ENCODE measurements at places on chromosomes 4 and X. TPM values are rescaled to one million over a fixed set of nuclear protein-coding genes. Genes with fewer than 3 reads are reported as not detected.

TBC1D25 gene
- 8.1 TPM for total RNA-seq

CNKSR2 gene
- 0.24 TPM for total RNA-seq

FAM53A gene
- 1.5 TPM for total RNA-seq

LINC00632 gene
- total RNA-seq, result 12.1 TPM

EXOC1L gene
- not detected for total RNA-seq

DSPP gene
- not detected for total RNA-seq

RNF175 gene
- not detected for total RNA-seq

- no peak for DNase-seq
- H3K27me3 ChIP-seq, result no peaks in the 10 kb centered on the region
- H3K27ac ChIP-seq, result no peak overlapping the region
- no peak overlapping the region for H3K4me3 ChIP-seq
- no peaks in the 10 kb centered on the region for H3K4me1 ChIP-seq
These were observed 362.1 kb upstream of the ATOH1 start for GRCh38 chr4:93466446-93466845.

DNA sequence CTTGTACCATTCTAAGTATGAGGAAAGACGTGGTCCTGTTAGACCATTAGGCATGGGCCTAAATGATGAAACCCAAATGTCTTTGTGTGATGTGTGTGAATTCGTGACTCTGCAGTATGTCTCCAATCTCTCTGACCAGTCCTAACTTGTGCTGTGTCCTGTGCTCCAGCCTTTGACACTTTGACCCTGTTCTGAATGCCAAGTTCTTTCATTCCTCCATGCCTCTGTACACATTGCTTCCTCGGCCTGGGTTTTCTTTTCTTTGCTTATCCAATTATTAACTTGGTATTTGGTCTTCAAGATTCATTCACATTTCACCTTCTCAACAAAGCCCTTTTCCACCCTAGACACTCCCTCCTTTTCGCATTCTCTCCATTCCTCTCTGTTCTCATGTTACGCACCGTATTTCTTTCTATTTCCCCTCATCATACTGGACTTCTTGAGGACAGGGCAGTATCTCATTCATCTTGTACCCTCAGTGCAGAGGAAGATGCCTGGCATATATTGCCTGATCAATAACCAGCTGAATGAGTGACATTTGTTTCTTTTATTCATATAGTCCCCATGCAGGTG is 138.7 kb downstream of the F11 start:
- DNase-seq, result no peak
- H3K4me1 ChIP-seq, result peaks cover 4% of the 10 kb centered on the region
- H3K36me3 ChIP-seq, result no peaks in the 10 kb centered on the region
- no peak overlapping the region for H3K27ac ChIP-seq

DNA sequence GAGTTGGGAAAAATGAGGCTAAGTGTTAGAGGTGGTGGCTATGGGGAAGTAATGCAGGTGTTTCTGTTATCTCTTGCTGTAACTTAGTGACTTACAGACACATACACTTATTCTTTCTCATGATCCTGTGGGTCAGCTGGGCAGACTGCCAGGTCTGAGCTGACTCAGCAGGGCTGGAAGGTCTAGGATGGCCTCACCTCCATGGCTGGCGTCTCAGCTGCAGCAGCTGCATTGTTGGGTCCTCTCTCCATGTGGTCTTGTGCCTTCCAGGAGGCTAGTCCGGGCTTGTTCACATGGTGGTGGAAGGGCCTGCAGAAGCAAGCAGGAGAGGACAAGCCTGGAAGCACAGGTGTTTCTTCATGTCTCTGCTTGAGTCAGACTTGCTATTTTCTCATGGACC is 172.7 kb downstream of the NHS start:
- H3K4me3 ChIP-seq, result no peak overlapping the region
- no peaks in the 10 kb centered on the region for H3K36me3 ChIP-seq
- peak; percentile 67 for DNase-seq
- H3K27me3 ChIP-seq, result no peaks in the 10 kb centered on the region
- no peak overlapping the region for H3K27ac ChIP-seq

- H3K4me3 ChIP-seq, result no peak overlapping the region
- H3K27ac ChIP-seq, result no peak overlapping the region
- no peaks in the 10 kb centered on the region for H3K4me1 ChIP-seq
- H3K36me3 ChIP-seq, result peaks cover 12% of the 10 kb centered on the region
- H3K27me3 ChIP-seq, result no peaks in the 10 kb centered on the region
- no peak for DNase-seq
These were observed 45.2 kb downstream of the ADD1 start for GRCh38 chr4:2888886-2889285.

DNA sequence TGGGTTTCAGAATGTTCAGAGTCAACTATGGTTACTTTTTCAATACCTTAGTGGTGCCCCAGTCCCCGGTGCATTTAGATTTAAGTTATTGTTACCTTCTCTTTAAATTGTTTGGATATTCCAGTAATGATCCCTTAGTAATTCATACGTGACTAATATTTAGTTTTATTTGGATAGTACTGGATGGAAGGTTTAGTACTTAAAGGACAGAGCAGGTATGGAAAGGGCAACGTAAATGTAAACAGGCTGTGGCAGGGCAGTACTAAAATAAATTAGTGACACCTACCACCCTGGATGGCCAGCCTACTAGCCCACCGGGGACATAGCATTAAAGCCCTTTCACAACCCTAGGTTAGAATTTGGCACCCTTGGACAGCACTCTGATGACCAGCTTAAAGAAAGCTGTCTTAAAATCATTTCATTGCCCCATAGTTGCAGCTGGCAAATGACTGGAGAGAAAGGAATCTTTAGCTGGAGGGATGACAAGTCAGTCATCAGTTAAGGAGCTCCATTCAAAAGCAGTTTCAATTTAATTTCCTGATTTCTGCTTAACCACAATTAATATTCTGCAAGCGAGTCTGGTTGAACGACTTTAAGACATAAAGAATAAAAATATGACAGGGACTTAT is 16.4 kb downstream of the PLP1 start:
- no peaks in the 10 kb centered on the region for H3K4me1 ChIP-seq
- no peaks in the 10 kb centered on the region for H3K36me3 ChIP-seq
- no peaks in the 10 kb centered on the region for H3K27me3 ChIP-seq
- DNase-seq, result no peak

DNA sequence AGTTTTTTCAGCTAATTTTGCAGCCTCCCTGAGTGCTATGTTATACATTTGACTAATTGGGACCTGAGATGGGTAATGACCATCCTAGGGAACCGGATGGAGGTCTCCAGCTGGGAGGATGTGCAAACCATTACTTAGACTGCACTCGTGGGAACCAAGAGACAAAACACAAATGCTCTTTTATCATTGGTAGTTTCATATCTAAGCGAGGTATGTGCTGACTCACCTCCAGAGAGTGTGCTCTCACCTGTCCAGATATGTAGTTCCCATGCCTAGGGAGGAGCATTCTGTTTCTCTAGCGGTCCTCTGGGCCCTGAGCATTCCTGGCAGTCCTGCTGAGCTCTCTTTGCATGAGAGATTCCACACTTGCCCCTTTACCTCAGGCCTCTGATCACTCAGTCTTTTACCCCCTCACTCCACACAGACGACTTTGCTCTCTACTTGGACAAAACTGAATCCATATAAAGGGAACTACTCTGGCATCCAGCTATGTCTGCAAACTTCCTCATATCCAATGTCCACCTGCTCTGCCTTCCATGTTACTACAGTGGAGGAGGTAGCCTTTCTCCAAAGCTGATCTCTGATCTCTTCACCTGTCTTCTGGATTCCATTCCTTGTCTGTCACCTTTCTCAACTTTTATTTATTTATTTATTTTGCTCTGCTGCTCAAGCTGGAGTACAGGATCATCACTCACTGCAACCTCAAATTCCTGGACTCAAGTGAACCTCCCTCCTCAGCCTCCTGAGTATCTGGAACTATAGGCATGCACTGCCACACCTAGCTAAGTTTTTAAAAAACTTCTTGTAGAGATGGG is 88.4 kb downstream of the LRP2BP start:
- H3K27ac ChIP-seq, result no peak overlapping the region
- no peaks in the 10 kb centered on the region for H3K36me3 ChIP-seq
- H3K4me1 ChIP-seq, result no peaks in the 10 kb centered on the region
- no peak for DNase-seq
- H3K4me3 ChIP-seq, result no peak overlapping the region

Data from colonic mucosa (tissue), 4 donors.